Endothelial cell (in vitro differentiated cells): ENCODE measurements at places on chromosomes 6 and 20.

DNA sequence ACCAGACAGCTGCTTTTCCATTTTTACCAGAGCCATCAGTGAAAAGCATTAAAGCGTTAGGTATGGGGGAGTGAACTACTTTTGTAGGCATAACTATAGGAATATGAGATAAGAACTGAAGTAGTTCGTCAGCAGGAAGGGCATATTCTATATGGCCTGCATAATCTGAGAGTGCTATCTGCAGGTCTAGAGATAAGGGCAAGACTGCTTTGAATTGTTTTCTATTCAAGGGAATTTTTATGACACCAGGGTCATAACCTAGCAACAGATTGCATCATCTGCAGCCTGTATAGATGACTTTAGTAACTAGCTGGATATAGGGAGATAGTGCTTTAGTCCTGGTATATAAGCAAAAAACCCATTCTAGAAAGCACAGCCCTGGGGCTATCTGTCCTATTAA lies 437.3 kb upstream of the HTR1E start:
- peaks cover 2% of the 10 kb centered on the region for H3K27me3 ChIP-seq
- no peaks in the 10 kb centered on the region for H3K4me1 ChIP-seq
- no peak for DNase-seq
- H3K27ac ChIP-seq: no peak overlapping the region
- no peak overlapping the region for H3K4me3 ChIP-seq

DNA sequence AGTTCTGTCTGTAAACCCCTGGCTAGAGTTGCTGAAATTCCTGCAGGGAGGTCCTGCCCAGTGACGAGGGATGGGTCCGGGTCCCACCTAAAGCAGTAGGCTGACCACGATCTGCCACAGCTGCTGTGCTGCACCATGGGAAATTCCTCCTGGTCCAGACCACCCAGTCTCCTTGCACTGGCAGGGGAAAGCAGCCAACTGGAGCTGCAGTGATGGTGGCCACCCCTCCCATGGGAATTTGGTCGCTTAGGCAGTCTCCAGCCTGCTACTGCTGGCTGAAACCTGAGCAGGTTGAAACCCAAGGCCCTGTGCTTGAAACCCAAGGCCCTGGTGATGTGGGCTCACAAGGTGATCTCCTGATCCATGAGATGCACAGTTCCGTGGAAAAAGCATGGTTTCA lies 23.9 kb upstream of the MOXD1 start:
- DNase-seq: no peak
- H3K4me1 ChIP-seq: no peaks in the 10 kb centered on the region
- peaks cover 3% of the 10 kb centered on the region for H3K36me3 ChIP-seq
- no peaks in the 10 kb centered on the region for H3K27me3 ChIP-seq

GRCh38 chr6:95365454-95365853 lies 211.9 kb upstream of the MANEA start:
- H3K27me3 ChIP-seq: peaks cover 1% of the 10 kb centered on the region
- H3K27ac ChIP-seq: no peak overlapping the region

GRCh38 chr6:321158-321438 lies 28.8 kb downstream of the DUSP22 start:
- H3K36me3 ChIP-seq: peaks cover 12% of the 10 kb centered on the region
- H3K4me3 ChIP-seq: no peak overlapping the region
- H3K27me3 ChIP-seq: peaks cover 8% of the 10 kb centered on the region
- no peak for DNase-seq

- no peak overlapping the region for H3K4me3 ChIP-seq
- H3K27me3 ChIP-seq: peaks cover 4% of the 10 kb centered on the region
- peaks cover 17% of the 10 kb centered on the region for H3K4me1 ChIP-seq
- no peaks in the 10 kb centered on the region for H3K36me3 ChIP-seq
Measured at GRCh38 chr6:154921482-154921881, 73.6 kb upstream of the TIAM2 start.

- no peak overlapping the region for H3K27ac ChIP-seq
- DNase-seq: no peak
- peaks cover 2% of the 10 kb centered on the region for H3K27me3 ChIP-seq
- peaks cover 9% of the 10 kb centered on the region for H3K4me1 ChIP-seq
Measured at GRCh38 chr6:33882154-33882553, 78.4 kb upstream of the MLN start.

DNA sequence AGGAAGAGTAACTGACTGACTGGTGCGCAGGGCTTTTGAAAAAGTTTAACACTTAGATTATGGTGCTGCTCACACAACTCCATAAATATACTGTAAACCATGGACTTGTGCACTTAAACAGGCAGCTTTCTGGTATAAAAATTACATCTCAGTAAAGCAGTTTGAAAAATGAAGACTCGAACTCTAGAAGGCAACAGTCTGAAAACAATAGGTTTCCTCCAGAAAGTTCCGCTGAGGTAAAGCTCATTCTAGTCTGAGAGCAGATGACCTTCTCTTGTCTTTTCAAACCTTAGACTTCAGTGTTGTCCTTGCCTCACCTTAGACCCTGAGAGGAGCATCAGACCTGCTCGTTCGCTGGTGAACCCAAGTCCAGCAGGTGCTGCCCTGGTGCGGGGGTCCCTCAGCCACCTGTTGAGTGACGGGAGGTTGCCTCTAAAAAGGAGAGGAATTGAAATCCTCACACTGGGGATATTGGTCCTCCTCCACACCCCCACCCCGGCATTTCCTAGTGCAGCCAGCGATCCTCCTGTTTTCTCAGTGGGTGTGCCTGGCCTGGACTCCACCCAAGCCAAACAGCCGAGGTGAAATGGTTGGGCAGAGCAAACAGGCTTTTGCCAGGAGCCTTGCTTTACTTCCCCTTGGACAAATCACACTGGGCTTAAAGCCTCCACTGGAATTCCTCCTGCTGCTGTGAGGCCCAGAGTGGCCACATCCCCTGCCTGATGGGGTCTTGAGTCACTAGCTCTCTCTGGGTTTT lies 14.7 kb upstream of the PYGB start:
- no peak overlapping the region for H3K4me3 ChIP-seq
- peaks cover 5% of the 10 kb centered on the region for H3K27me3 ChIP-seq
- H3K4me1 ChIP-seq: peaks cover 11% of the 10 kb centered on the region
- no peak for DNase-seq

DNA sequence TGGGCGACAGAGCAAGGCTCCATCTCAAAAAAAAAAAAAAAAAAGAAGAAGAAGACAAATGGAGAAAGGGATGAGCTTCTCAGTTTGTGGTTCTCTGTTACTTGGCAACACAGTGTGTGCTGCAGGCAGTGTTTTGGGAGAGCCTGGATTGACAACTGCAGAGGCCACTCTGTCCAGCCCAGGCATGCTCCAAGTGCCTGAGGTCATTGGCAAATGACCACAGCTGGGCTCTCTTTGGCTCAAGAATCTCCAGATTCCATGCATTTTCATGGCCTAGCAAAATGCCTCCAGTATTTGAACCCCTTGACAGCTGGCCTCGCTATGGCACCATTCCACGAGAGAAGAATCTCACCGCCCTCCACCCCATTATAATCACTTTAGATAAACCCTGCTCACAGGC lies 126.2 kb downstream of the ANKRD60 start:
- H3K4me1 ChIP-seq: peaks cover 11% of the 10 kb centered on the region
- H3K36me3 ChIP-seq: no peaks in the 10 kb centered on the region
- peaks cover 2% of the 10 kb centered on the region for H3K27me3 ChIP-seq
- H3K27ac ChIP-seq: no peak overlapping the region
- DNase-seq: no peak

DNA sequence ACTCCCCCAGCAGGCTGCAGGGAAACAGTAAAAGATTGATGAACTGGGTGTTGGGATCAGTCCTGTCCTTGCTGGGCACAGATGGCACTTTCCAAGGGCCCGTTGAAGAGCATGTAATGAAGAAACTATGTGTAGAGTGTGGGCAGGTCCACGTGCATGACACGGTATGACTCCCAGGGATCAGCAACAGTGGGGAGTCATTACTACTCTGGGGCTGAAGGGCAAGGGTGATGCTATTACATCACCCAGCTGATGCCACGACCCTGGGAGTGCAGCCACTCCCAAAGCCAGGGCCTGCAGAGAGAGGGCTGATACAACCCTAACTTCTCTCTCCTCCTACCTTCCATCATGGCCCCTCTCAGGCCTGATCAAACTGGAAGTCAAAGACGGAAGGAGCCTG lies 20.1 kb downstream of the KCNK17 start:
- peaks cover 5% of the 10 kb centered on the region for H3K36me3 ChIP-seq
- H3K27ac ChIP-seq: no peak overlapping the region
- DNase-seq: no peak
- H3K4me1 ChIP-seq: peaks cover 6% of the 10 kb centered on the region
- H3K4me3 ChIP-seq: no peak overlapping the region

- H3K27me3 ChIP-seq: no peaks in the 10 kb centered on the region
- no peak overlapping the region for H3K27ac ChIP-seq
- no peak for DNase-seq
- H3K36me3 ChIP-seq: peaks cover under 1% of the 10 kb centered on the region
- no peaks in the 10 kb centered on the region for H3K4me1 ChIP-seq
- no peak overlapping the region for H3K4me3 ChIP-seq
Measured at GRCh38 chr6:10166031-10166430, 248.8 kb downstream of the TFAP2A start.

GRCh38 chr20:1131354-1131753 lies 13.0 kb downstream of the PSMF1 start:
- DNase-seq: no peak
- peaks cover 3% of the 10 kb centered on the region for H3K27me3 ChIP-seq
- peaks cover 55% of the 10 kb centered on the region for H3K36me3 ChIP-seq

DNA sequence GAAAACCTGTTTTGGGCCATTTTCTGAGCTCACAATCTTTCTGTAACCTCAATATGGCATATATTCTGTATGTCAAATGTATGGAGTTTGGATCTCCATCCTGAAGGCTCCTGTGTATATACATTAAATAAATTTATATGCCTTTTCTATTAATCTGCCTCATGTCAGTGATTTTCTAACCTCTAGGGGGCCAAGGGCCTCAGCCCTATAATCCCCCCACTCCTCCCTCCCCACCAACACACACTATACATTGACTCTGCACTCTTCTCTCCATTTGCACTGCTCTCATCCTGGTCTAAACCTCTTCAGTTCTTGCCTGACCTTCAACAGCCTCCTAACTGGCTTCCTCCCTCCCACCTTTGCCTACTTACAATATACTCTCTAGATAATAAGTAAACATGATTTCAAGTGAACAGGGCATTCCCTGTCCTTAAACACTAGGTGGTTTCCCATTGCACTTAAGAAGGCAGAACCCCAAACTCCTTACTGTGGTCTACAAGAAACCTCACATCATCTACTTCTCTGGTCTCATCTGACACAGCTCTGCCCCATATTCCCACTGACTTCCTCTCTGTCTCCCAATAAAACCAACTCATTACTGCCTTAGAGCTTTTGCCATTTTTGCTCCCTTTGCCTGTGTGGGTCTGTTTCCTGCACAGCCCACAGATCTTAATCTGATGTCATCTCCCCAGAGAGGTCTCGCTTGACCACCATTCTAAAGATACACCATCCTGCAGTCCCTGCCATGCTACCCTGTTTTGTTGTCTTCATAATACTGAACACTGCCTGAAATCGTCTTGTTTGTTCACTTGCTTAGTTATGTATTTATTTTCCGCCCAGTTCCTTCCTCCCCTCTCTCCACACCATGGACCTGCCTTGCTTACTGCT lies 213.7 kb downstream of the SYNE1 start:
- no peak overlapping the region for H3K27ac ChIP-seq
- H3K27me3 ChIP-seq: no peaks in the 10 kb centered on the region
- H3K36me3 ChIP-seq: no peaks in the 10 kb centered on the region
- no peaks in the 10 kb centered on the region for H3K4me1 ChIP-seq
- DNase-seq: no peak
